Inflammatory macrophage treated with lipopolysaccharide for 1 hour (primary cell): ENCODE measurements at places on chromosomes 3 and 15.
A peak's percentile ranks its signal among the peaks of the same experiment; 100 is the strongest.

GRCh38 chr3:146187334-146187950 is 26.5 kb upstream of the PLOD2 start:
- DNase-seq = no peak

DNA sequence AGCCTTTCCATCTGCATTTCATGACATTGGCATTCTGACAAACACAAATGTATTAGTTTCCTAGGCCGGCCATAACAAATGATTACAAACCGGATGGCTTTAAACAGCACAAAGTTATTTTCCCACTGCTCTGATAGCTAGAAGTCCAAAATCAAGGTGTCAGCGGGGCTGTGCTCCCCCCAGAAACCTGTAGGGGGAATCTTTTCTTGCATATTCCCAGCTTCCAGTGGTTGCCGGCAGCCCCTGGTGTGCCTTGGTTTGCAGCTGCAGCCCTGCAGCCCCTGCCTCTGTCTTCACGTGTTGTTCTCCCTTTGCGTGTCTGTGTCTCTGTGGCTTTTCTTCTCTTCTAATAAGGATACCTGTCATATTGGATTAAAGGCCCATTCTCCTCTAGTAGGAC is 79.0 kb upstream of the CDV3 start:
- DNase-seq = peak; percentile 29

DNA sequence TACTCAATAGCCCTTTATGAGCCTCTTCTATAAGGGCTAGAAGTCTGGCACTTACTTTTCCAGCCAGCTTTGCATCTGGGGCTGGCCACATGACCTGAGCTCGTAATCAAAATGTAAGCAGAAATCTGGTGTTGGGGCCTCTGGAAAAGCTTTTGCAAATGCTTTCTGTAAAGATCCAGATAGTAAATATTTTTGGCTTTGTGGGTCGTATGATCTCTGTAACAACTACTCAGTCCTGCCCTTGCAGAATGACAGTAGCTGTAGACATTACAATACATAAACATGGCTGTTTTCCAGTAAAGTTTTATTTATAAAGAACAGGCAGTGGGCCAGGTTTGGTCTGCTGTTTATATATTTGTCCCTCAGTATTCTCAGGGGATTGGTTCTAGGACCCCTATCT is 46.2 kb upstream of the THRB start:
- DNase-seq = no peak

GRCh38 chr3:134929976-134930375 is 134.9 kb downstream of the EPHB1 start:
- DNase-seq = no peak

DNA sequence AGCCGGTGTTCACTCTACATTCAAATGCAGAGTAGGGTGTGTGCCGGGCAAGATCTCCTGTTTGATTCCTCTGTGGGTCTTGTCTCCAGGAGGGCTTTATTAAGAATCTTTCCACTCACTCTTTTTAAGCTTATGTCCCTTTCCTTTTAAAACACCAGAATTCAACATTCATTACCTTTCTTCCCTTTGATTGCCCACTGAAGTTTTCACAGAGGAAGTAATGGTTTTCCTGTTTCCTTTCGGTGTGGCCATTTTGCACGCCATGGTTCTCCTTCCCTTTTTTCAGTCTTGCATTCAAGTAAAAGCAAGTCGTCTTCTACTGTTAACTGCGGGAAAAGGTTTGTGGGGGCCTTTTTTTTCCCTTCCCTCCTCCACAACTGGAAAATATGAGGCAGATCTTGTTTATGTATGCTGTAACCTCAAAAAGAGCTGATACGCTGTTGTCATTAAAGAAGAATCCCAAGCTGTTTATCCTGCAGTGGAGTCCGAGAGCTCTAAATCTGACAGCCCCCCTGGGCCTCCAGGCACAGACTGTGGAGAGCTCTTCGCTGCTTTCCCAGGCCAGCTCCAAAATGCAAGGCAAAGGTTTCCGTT is 40.5 kb downstream of the FILIP1L start:
- DNase-seq = peak; percentile 57

DNA sequence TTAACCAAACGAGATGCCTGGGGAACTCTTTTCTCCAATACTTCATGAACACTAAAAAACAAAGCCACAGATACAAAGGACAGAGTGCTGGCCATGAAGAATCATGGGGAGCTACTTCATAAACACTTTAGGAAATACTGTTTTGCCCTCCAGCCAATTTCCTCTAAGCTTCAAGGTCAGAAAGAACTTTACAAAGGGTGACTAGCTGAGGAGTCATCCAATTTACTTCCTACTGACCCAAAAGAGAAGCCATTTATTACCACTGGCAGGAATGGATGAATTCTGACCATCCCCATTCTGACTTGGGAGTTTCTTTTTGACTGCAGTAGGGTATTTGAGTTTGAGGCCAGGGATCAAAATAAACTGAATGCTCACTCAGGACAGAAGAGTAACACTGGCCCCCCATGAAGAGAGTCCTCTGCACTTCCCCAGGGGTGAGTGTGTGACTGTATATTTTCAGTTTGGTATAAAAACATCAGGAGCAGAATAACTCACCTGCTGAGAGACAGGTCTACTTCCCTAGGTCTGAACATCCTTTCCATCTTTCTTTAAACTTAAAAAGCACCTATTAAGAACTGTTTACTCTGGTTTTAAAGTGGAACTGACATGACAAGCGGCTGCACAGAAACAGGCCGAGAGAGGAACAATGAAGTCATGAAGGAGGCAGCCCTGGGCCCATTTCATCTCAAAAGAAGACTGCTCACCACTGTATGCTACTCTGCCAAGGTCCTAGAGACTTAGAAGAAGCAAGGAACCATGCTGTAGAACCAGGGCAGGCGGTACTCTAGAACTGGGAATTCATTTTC is 203.6 kb downstream of the TNIK start:
- DNase-seq = no peak

DNA sequence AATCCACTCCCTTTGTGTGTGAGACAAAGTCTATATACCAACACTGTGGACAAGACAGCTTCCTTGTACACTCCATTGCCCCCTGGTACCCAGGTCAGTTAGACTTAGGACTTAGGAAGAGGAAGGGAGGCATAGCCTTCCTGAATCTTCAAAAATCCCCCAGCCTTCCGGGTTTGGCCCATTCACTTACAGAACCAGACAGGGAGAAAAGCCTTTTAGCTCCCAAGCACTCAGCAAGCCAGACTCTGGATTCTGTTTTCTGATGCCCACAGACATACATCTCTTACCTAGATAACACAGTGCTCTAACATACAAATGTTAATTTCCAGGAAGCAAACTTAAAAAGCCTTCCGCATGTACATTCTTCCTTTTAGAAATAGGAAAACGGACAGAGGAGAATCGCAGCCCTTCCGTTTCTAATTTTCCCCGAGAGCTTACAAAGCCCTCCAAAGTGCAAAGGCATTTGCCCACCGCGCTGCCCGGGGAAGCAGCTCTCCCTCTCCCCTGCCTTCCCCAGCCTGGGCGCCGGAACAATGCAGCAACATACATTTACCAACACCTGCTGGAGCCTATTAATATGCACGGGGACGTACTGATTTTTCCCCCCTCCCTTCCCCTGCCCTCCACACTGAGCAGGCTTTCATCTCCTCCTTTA is 442.0 kb downstream of the MAGI1 start:
- no peak for DNase-seq

DNA sequence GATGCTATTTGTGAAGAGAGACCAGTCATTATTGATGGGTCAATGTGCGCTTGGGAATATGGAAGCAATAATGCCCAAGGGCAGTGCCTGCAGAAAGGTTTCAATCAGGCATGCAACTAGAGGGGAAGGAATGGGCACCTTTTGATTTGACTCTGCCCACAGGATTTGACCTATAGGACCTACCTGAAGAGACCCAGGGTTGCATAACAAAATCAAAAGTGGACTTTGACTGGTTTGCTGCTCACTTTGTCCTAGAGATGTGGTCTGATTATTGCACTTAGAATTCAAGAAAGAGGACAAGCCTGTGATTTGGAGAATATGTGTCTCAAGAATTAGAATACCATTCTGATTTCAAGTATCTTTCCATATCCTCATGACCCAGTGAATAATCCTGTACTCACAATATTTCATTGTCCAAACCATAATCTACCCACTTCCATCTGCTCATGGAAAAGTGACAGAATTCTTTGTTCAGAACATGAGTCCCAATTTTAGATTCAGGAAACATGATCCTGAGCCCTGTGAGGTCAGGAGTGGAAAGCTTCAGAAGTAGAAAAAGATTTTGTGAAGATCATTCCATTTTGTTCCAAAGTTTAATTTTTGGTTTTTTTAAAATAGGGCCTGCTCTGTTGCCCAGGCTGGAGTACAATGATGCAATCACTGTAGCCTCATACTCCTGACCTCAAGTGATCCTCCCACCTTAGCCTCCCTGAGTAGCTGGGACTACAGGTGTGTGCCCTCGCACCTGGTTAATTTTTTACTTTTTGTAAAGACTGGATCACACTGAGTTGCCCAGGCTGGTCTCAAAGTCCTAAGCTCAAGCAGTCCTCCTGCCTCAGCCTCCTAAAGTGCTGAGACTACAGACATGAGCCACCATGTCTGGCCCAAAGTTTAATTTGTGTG is 151.3 kb upstream of the NR2E3 start:
- DNase-seq = no peak

DNA sequence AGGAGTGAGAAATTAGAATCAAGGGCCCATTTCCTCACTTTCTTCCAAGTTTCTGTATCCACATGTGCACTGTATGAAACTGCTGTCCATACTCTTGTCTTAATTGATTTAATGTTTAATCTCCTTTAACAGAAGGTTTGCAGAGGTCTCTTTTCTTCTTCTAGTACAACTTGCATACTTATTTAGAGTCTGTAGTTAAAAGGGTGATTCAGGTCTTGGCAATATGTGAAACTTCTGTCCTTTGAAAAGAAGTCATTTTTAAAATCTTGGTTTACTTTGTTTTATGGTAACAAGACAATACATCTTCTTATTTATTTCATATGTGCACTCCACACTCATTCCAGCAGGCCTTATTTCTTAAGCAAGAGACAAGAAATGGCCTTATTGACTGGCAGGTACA is 25.8 kb downstream of the TMEM45A start:
- no peak for DNase-seq

DNA sequence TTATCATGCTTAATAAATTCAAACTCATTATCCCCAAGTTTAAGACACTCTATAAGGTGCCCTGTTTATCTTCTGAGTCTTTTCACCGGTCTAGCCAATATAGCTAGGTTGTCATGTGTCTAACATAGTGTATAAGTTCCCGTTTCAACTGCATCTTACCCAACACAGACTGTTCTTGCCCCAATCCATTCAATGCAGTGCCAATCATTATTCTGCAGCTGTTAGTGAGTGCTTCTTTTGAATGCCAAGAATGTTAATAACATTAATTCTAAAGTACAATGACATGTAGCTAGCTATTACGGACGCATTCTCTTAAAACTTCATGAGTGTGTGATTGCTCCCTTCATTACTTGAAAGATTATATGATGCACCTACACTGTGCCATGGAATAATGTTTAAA is 646.4 kb upstream of the NR2F2 start:
- DNase-seq = no peak

DNA sequence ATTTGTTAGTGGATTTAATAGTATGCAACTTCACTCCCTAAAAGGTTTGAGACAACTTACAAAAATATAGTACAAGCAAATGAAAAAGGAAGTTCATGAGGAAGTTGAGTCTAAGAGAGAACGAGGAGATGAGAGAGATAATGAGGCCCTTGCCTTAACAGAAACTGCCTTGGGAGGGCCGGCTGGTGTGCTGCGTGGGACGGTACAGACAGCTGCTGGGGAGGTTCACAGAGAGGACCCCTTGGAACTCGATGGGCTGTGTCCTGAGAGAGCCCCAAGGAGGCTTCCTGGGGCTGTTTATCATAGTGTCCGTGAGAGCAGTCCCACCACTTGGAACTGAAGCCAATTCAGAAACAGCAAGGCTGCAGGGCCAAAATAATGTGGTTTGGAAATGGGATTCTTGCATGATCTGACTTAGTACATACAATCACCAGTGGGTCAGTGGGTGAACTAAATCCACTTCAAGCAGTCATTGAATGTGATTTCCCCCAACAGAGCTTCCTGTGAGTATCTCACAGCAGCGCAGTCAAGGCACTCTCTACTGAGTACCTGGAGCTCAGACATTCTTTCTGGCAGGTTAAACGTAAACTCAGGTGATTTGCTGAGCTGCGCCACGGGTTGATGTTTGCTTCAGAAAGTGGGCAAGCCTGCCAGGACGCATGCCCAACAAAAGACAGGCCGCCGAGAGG is 90.8 kb downstream of the CRTC3 start:
- DNase-seq = peak; percentile 43

DNA sequence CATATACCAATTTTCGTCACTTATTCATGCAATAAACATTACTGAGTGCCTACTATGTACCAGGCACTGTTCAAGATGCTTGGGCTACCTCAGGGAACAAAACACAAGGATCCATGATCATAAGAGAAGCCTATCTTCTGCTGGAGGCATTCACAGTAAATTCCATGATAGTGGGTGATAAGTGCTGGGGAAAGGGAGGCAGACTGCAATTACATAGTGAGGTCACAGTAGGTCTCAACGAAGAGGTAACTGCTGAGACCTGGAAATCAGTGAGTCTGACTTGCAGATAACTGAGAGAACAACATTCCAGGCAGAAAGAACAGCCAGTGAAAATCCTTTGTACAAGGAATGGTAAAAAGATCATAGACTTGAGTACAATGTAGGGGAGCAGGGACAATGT is 33.6 kb downstream of the RAF1 start:
- DNase-seq = no peak

DNA sequence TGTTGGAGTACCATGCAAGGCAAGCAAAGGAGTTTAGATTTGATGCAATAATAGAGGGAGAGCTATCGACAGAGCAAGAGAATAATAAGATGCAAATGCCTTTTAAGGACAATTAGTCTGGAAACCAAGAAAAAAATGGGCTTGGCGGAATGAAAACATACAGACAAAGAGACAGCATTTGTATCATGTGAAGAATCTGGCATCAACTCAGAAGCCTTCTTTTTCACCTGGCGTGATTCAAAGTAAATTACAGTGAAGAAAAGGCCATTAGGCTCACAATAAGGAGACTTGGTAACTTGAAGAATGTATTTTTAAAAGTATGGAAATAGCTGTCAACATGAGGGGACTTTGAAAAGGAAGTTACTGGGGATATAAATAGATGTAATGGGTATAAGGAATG is 521.2 kb upstream of the GOLIM4 start:
- DNase-seq = no peak

DNA sequence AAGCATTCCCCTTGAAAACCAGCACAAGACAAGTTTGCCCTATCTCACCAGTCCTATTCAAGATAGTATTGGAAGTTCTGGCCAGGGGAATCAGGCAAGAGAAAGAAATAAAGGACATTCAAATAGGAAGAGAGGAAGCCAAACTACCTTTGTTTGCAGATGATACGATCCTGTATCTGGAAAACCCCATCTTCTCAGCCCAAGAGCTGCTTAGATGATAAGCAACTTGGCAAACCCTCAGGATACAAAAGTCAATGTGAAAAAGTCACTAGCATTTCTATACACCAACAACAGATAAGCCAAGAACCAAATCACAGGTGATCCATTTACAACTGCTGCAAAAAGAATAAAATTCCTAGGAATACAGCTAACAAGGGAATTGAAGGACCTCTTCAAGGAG is 403.7 kb upstream of the AZI2 start:
- no peak for DNase-seq

DNA sequence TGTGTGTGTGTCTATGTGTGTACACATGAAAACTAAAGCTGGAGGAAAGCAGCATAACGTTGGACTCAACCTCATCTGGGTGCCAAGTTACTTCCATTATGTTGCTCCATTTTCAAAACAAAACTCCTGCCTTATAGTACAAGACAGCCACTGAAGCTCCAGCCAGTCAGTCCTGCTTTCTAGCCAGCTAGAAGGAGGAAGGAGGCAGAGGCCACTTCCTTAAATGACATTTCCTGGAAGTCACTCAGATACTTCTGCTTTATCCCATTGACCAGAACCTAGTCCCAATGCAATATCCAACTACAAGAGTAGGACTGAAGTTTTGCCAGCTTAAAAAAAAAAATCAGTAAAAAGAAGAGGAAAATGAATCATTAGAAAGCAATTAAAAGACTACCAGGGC is 31.7 kb downstream of the CADPS start:
- DNase-seq = no peak
